Lung (tissue), 17 donors: ENCODE measurements at places on chromosomes 6 and 20. TPM values are rescaled to one million over a fixed set of nuclear protein-coding genes. Genes with fewer than 3 reads are reported as not detected.

The MUC21 gene
- polyA plus RNA-seq = 4.6 TPM

The MOG gene
- polyA plus RNA-seq = not detected

DNA sequence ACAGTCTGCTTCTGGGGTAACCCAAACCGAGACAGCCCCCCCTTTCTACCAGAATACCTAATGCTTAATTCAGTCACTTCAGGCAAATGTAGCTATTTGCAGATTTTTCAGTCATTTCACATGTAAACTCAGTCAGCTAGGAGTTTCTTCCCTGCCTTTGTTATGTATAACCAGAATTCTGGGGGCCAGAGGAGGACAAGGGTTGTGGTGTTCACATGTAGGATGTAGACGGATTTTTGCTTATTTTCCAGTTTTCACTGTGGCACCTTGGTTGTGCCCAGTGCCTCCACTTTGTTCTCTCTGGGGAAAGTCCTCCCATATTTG, 51.1 kb downstream of the PROKR2 start:
- DNase-seq = no peak

DNA sequence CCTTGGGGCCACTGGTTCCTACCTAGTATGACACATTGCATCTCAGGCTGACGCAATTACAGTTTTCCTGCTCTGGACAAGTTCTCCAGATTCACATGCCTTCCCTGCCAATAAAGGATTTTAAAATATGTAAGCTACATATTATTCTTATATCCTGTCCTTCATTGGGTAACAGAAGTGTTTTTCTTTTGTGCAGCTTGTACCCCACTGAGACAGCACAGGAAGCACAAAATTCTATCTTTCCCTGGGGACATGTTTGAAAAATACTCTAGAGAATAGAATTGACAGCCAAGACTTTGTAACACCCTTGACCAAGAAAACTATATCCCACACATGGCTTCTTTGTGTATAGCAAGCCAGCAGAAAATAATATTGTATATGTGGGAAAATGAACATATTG, 456.8 kb downstream of the MAFB start:
- DNase-seq = no peak

The RNF217 gene
- polyA plus RNA-seq = 4.8 TPM

The FLRT3 gene
- polyA plus RNA-seq = 40.8 TPM

GRCh38 chr6:49155316-49155715, 307.7 kb downstream of the MMUT start:
- no peak for DNase-seq

The PSMB9 gene
- 67.2 TPM for polyA plus RNA-seq

The TRIM10 gene
- 0.06 TPM for polyA plus RNA-seq

DNA sequence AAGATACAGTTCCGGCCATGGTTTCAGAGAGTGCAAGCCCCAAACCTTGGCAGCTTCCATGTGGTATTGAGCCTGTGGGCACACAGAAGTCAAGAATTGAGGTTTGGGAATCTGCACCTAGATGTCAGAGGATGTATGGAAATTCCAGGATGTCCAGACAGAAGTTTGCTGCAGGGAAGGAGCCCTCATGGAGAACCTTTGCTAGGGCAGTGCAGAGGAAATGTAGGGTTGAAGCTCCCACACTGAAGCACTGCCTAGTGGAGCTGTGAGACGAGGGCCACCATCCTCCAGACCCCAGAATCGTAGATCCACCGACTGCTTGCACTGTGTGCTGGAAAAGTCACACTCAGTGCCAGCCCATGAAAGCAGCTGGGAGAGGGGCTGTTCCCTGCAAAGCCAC, 267.5 kb downstream of the OGFRL1 start:
- no peak for DNase-seq

DNA sequence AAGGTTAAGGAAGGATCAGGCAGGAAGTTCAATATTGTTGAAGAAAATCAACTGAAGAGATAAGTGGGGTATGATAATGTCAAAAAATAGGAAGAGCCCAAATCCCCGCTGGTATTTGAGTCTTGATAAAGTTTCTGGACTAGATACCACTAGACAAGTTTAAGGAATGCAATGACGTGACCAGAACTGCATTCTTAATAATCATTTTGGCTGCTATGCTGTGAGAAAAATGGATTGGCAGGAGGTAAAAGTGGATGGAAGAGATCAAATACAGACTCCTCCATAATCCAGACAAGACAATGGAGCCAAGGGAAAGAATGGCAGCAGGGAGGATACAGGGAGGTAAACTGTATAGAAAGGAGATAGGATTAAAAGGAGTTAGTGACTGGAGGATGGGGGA, 128.2 kb downstream of the COL12A1 start:
- DNase-seq = no peak
